Muscle of arm (tissue), 14 donors: ENCODE measurements at places on chromosomes 3 and 15. TPM values are rescaled to one million over a fixed set of nuclear protein-coding genes. Genes with fewer than 3 reads are reported as not detected.

DNA sequence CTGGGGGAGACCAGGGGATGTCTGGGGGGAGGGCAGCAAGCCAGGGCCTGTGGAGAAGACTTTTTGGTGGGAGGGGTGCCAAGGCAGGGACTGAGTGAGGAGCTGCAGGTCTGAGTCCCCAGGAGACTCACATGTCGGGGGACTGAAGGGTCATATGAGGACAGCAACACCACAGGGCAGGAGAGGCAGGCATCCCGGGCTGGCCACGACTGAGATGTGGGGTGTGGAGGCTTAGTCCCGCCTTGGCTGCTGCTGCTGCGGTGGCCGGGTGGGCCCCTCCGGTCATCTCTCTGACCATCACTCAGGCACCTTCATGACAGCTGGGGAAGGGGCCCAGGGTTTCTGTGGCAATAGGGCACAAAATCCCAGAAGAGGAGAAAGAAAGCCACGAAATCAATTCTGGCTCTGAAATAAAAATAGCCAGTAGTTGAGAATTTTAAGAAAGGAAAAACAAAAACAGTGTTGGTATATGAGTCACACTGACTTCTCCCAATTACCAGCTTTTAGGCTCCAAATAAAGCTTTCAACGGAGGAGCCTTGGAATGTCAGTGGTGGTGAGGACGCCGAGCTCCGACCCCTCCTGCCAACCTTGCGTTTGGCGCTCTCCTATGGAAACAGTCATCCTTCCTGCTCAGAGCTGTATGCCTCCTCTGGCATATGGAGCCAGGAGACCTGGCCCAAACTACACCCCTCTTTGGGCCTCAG, 52.9 kb upstream of the ITGA11 start:
- no peak for DNase-seq

DNA sequence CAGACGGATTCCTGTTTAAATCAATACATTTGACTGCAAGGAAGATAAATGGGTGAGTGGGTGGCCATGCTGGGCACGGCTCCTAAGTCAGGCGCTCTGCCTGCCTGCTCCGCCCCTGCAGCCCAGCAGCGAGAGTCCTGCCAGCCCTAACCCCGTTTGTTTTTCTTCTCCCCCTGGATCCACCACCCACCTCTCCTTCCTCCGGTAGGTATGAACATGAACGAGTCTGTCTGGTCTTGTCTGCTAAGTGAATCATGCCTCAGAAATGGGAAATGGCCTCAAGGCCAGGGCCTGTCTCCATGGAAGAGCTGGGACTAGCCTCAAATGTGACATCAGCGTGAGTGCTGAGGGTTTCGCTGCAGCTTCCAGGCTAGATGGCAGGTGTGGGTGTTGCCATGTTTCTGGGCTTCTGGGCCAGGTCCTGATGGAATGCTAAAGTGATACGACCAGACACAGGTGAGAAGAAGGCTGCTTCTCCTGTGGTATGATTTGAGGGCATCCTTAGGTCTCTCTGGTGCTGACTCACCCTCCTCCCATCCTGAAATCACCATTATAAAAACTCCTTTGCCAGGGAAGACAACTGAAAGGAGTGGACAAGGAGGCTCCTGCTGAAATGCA, 5.6 kb upstream of the FEM1B start:
- no peak for DNase-seq

DNA sequence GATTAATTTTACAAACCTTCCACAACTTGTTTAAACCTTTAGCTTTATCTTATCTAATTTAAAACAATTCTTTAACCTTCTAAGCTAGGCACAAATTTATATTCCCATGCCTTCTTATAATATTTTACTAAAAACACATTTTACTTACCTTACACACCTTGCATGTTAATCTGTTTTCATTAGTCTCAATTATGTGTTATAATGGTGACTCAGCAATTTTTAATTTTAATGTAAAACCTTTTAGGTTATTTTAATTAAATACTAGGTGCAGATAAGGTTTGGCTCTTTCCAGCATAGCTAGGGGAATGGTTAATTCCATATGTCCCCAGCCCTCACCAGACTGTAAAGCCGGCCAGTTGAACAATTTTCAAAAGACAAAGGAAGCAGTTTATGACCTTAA, 264.6 kb upstream of the SGO1 start:
- no peak for DNase-seq

GRCh38 chr3:146801492-146801891, 196.3 kb upstream of the PLSCR5 start:
- no peak for DNase-seq

DNA sequence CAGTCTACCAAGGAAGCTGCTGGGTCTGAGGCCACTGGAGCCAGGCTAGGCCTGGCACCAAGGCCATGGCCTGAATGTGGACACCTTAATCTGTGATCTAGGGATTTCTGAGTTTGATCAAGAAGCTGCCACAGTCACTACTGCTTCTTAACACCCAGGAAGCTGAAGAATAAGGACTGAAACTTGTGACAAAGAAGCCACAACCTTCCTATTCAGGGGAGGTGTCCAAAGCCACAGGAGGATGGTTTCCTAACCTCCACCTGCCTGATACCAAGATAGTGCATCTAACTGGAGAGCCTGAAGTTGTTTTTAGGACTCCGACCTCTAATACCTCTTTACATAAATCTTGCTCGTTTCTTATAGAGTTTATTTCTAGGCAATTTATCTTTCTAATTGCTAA, 5.5 kb upstream of the ANO10 start:
- no peak for DNase-seq

DNA sequence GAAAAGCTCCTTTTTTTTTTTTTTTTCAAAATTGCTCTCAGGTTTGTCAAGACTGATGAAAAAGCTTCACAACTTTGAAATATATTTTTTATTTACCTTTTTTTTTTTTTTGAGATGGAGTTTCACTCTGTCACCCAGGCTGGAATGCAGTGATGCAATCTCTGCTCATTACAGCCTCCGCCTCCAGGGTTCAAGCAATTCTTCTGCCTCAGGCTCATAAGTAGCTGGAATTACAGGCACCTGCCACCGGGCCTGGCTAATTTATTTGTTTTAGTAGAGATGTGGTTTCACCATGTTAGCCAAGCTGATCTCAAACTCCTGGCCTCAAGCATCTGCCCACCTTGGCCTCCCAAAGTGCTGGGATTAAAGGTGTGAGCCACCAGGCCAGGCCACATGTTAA, 1515.0 kb downstream of the OTOL1 start:
- DNase-seq: no peak

DNA sequence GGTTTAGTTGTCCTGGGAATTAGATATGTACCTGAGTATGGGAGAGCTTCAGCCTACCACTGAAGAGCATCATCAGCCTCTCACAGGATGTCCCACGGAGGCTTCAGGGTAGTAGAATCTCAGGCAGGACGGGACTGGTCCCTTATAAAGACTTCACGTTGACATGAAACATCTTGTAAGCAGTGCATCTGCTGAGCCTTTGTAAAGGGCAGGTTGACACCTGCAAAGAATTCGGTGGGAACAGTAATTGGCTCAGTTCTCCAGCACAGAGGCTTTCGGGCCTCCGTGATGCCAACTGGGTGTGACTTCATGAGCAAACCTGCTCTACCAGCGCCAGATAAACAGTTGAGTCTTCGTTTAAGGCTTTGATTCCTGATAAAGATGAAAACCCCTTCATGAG, 26.9 kb upstream of the AVEN start:
- no peak for DNase-seq

DNA sequence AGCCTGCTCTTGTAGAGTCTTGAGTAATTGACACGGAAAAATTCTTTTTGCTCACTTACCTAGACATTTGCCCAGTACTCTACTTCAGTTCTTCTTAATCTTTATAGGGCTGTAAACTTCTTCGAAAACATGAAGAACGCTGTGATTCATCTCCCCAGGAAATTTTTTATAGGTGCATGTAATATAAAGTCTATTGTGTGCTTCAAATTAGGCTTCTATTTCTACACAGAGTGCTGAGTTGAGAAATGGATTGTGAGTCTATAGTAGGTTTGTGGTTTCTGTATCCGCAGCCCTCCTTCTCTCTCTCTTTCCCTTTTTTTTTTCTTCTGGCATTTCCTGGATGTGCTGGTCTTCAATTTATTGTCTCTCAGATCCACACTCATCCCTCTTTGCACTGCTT, 183.3 kb upstream of the DCBLD2 start:
- no peak for DNase-seq

DNA sequence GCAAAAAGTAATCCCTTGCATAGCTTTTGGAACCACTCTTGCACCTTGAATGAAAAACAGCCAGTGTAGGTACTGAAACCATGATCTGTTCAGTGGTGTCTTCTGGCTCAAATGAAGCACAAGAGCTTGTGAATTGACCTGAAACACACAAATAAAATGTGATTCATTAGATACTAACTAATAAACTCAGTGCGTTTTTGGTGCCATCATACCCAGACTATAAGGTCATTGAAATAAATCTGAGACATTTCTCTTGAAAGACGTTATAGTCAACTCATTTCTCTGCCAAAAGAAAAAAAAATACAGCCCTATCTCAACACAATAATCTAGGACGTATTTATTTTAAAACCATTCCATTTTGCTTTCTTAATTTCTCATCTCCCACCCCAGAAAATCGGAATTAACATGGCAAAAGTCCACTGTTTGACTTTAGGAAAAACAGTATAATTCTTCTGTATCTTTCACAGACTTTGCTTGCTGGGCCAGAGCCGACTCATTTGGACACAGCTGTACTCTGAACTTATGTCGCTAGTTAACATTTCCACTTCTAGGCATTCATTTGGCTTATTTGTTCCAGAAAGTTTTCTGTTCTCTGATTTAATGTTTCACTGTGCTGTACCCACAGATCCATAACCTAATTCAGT, 284.9 kb upstream of the TBL1XR1 start:
- DNase-seq: peak; percentile 54

DNA sequence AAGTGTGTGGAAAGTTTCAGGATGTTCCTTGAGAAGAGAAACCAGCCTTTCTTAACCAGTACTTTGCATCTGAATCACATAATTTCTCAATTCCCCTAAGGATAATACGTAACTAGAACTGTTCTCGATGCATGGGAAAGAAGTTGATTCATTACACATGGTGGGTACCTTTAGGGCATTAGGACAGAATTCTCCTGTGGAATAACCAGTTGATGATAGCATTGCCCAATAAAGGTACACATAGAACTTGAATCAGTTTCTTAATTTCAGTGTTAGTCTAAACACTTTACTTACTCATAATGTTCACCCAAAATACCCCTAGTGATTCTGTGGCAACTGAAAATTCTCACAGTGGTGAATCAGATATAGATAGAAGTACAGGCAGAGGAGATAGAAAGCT, 1030.9 kb downstream of the ROBO1 start:
- no peak for DNase-seq

DNA sequence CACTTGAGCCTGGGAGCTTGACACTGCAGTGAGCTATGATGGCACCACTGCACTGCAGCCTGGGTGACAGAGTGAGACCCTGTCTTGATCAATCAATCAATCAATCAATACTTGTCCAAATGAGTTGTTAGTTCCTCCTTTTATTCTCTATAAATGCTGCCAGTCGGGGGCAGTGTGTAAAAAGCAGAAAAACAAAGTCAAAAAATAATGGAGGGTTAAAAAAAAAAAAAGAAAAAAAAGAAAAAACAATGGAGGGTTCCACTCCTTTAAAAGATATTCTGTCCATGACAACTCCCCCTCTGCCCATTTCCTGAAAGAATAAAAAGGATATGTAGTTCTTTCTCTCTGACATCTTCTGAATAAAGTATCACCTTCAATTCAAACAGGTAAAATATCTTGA, 1068.6 kb downstream of the FHIT start:
- no peak for DNase-seq

DNA sequence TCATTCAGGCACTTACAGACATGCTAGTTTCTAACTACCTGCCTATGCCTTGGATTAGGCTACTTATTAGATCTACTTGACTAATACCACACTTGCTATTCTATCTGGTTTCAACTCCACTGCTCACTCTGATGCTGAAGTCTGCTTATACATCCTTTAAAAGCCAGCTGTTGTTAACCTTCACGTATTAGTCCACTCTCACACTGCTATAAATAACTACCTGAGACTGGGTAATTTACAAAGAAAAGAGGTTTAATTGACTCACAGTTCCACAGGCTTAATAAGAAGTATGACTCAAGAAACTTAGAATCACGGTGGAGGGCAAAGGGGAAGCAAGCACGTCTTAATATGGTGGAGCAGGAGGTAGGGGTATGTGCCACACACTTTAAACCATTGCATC, 47.7 kb upstream of the ANKRD28 start:
- DNase-seq: no peak

GRCh38 chr3:185225080-185225479, 28.8 kb downstream of the EHHADH start:
- DNase-seq: no peak

GRCh38 chr15:100687582-100688141, 85.3 kb downstream of the ASB7 start:
- no peak for DNase-seq

GRCh38 chr3:28399206-28399605, 50.6 kb upstream of the AZI2 start:
- DNase-seq: no peak

GRCh38 chr3:62238003-62238402, 135.3 kb downstream of the FEZF2 start:
- DNase-seq: no peak

- no peak for DNase-seq
Observed at GRCh38 chr3:30167541-30168011, 438.8 kb upstream of the TGFBR2 start.

DNA sequence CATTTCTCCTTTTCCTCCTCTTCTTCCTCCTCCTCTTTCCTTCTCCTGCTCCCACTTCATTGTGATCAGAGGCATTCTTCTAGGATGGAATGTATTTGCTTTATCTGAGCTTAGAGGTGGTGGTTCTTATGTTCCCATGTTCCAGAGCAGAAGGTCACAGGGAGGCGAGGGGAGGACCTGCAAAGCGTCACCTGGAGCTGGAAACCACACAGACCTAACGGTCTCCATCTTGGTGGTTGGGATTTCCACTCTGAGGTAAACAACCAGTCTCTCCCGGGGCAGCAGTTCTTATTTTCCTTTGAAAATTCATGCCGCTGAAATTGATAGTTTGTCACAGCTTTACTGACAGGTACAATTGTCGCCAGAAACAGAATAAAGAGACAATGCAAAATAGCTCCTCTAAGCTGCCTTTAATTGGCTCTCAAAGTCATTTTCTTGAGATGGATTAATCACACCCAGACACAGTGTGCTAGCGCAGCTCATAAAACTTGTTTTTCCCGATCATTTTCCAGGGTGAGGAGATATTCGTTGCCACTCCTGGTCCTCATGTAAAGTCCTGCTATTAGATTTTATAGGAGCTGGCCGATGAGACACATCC, 16.9 kb upstream of the AGBL1 start:
- DNase-seq: no peak

- DNase-seq: no peak
Observed at GRCh38 chr3:149245738-149246451, 24.3 kb upstream of the CP start.

- no peak for DNase-seq
Observed at GRCh38 chr3:125324341-125324740, 50.8 kb downstream of the ZNF148 start.

C3orf85 gene
- polyA plus RNA-seq: not detected

DGKG gene
- polyA plus RNA-seq: not detected

MAGEL2 gene
- polyA plus RNA-seq: 15.0 TPM

SERPINI2 gene
- polyA plus RNA-seq: not detected

IL20RB gene
- 0.88 TPM for polyA plus RNA-seq

PXYLP1 gene
- polyA plus RNA-seq: 19.2 TPM

STAB1 gene
- 47.2 TPM for polyA plus RNA-seq

CCDC32 gene
- polyA plus RNA-seq: 23.5 TPM

WNT5A gene
- 13.7 TPM for polyA plus RNA-seq

LDHAL6B gene
- polyA plus RNA-seq: not detected

CMC1 gene
- 22.2 TPM for polyA plus RNA-seq

TICRR gene
- polyA plus RNA-seq: 5.1 TPM

GOLGA8J gene
- 1.8 TPM for polyA plus RNA-seq
